Foreskin melanocyte (primary cell): ENCODE measurements at places on chromosomes 13 and 19.

DNA sequence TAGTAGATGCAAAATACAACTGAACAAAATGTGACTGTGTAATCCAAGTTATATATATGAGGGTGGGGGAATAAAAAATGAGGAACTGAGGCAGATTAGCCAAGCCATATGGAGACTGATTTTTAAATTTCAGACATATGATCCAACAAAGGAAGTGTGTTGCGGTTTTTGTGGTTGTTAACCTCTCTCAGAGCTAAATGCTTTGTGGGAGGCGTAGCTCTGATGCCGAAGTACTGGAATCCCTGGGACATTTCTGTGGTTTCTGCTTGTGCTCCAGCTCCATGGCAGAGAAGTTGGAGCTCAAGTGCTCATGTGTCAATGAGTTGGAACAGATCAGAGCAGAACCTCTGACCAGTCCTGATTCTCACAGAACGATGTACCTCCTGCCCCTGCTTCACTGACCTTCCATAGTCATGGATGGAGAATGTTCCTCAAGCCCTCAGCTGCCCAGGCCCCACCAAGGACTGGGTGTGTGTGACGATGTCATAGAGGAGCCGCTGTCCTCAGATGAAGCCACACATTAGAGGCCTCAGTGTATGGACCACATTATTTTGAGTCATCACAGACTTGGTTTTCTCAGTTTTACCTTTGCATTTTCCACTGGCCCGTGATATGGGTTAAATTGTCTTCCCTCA is 107.6 kb downstream of the SOX1 start:
- DNase-seq, result no peak

GRCh38 chr13:33349288-33349985 is 63.9 kb upstream of the STARD13 start:
- DNase-seq, result no peak

DNA sequence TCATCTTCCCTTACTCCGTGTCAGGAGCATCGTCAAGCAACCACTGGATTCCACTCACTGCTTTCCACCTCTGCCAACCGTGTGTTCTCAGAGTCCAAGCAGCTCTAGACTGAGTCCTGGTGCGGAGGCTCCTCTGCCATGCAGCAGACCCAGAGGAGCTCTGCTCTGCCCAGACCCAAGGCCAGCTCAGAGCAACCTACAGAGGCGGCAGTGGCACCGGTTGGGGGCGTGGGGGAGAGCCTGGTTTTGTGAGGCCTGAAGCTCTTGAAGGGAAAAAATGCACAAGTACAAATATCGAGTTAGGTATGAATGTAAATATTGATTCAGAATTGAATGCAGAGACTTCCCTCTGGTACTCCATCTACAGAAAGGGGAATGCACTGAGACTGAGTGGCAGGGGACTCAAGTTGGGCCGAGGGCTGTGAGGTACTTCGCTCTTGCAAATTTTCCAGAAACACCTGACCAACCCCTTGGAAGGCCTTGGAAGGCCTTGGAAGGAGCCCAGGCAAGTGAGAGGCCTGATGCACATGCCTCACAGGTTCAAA is 46.7 kb downstream of the GJA3 start:
- DNase-seq, result no peak

DNA sequence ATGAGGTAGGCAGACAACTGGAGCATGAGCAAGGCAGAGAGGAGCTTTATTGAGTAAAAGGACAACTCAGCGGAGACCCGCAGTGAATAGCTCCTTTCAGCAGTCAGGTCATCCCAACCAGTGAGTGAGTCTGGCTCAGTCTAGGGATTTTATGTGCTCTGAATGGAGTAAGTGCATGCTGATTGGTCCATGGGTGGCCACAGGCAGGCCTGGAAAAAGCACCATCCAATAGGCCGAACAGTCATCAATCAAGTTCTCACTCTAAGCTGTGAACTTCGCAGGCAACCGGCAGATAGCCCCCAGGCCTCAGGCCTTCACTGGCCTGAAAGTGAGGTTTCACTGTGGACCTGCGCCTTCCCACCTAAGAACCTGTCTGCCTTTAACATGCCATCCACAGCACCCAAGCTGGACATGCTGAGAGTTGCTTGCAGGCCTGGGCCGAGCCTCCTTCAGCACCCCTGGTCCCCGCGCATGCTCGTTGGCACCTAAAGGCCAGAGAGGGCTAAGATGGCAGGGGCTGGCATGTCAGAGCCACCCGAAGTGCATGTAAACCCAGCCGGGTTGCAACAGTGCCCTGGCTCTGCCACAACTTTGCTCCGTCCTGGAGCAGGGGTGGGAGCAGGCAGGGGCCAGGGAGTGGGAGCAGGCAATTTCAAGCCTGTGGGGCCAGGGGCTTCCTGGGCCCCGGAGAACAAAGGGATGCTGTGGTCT is 698.7 kb downstream of the SLITRK1 start:
- DNase-seq, result no peak

- DNase-seq, result no peak
Observed at GRCh38 chr13:42412812-42413483, 141.0 kb downstream of the AKAP11 start.

GRCh38 chr19:11125994-11126685 is 29.4 kb downstream of the SPC24 start:
- DNase-seq, result peak; percentile 52

GRCh38 chr19:2653710-2654707 is 48.5 kb downstream of the GNG7 start:
- DNase-seq, result no peak

- DNase-seq, result no peak
Observed at GRCh38 chr19:8036434-8037099, 16.0 kb upstream of the CCL25 start.

GRCh38 chr19:3538258-3538929 is 580 bp upstream of the TEKTIP1 start:
- no peak for DNase-seq

DNA sequence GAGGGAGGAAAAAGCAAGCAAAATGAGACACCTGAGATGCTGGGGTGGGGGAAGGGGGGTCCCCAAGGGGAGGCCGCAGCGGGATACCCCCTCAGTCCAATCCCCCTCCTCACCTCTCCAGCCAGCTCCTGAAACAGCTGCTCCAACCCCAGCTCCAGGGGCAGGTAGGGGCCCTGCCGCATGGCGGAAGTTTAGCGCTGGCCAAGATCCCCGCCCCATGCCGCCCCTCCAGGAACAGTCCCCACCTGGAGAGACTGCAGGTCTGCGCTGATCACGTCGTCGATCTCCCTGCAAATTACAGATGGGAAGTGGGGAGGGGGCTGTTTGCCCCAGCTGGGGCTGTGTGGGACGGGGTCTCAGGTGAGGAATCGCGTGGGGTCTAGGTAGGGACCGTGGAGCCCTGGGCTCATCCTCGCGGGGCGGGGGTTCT is 9.0 kb downstream of the CAPN12 start:
- no peak for DNase-seq

DNA sequence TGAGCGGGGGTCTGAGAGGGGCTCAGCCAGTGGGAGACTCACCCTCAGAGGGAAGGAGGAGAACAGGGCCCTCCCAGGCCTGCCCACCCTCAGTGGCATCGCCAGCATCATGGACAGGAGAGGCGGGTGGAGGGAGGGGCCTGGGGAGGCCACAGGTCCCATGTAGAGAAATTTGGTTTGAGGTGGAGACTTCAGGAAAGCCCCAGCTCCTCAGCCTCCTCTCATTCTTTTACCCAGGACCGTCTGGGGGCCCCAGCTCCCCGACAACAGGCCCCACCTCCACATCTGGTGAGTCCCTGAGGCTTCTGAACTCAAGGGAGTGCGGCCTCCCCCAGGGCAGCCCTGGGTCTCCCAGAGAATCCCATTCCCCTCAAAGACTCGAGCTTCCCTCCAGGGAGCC is 3.1 kb downstream of the LILRB1 start:
- no peak for DNase-seq

DNA sequence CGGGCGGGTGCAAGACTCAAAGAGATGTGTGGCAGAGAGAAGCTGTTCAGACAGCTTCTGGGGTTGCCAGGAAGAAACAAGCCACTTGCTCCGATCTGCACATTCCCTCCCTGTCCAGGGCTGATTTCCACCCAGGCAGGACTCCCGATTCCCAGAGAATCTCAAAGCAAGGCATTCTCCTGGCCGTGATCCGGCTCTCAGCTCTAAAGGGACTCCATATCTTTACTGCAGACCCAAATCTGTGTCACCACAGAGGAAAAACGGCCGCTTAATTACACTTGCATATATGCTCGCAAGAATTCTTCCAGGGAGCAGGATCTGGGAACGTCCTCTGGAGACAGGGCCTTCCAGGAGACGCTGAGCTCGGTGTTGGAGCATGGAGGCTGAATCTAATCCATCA is 25.7 kb downstream of the GNG7 start:
- no peak for DNase-seq

- DNase-seq, result peak; percentile 83
Observed at GRCh38 chr19:12782424-12783290, 7.3 kb upstream of the HOOK2 start.
